ENCODE measurements at places on chromosomes 4 and X.

DNA sequence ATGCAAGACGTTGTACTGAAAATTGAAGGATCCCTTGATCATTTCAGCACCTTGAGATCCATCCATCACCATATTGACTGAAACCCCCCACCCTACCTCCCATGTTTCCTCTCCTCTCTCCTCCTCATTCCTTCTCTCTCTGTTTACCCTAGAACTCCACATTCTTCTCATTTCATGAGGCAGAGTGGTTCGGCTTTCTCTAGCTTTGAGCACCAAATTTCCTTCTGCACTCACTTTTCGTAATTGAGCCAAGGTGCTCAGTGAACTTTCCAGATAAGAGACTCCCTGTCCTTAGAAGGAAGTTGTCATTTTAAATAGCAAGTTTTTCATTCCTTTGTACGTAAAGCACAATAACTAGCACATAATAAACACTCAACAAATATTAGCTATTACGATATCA, 108.3 kb upstream of the SLC34A2 start:
- DNase-seq: no peak

DNA sequence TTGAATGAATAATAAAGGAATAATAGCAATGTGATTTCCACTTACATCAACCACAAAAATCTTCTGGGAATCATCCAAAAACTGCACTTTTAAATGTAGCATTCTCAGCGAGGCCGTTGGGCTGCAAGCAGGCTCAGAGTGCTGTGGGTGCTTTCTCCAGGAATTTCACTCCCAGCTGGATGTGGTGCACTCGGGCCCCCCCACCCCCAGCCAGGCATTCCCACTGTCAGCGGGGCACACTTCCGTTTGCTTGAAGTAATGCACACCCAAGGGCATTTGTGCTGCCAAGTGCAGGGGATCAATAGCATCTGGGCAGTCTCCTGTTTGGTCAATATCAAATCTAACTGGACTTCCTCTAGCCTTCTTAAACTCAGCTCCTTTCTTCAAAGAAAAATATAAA, at the start of gene FRMD7:
Gene FRMD7 (minus strand): TSS at position 278 of the 400 bp plus-strand sequence. CDS start 176 bp downstream, at position 102.
- DNase-seq: peak; percentile 58

- DNase-seq: no peak
Observed at GRCh38 chr4:150082241-150082640, 4.0 kb downstream of the DCLK2 start.

GRCh38 chr4:153344131-153345011, at the start of gene MND1:
MND1 (plus strand) TSS chr4:153344688; CDS start chr4:153344738, 50 bp downstream.
- peak; percentile 94 for DNase-seq

DNA sequence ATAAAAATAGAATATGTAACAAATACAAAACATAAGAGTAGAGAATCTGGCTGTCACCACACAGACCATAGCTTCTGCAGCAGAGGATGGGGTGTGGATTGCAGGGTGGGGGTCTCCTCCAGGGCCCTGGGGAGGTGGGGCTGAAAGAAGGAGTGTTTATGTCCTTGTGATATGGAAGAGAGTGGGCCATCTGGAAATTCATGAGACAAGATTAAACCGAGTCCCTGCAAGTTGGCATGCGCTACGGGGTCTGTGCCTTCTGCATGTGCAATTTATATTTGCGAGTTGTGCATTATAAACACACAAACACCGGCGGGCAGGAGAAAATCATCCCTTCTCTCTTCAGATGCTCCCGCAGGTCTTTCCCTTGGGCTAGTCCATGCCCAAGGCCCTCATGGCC, 145.9 kb downstream of the EVC2 start:
- no peak for DNase-seq

- DNase-seq: peak; percentile 6
Observed at GRCh38 chrX:45709381-45709780, 508.7 kb upstream of the DIPK2B start.

All from astrocyte of the hippocampus (primary cell).